ENCODE measurements at places on chromosomes 13 and 19. TPM values are rescaled to one million over a fixed set of nuclear protein-coding genes. Genes with fewer than 3 reads are reported as not detected.

The ZNF784 gene
- 4.3 TPM for total RNA-seq

The CLEC4G gene
- not detected for total RNA-seq

The AKAP8 gene
- 62.1 TPM for total RNA-seq

The ZNF135 gene
- not detected for total RNA-seq

The NAA16 gene
- 28.5 TPM for total RNA-seq

The ZSCAN4 gene
- total RNA-seq: not detected

The BEST2 gene
- 0.11 TPM for total RNA-seq

The IFNL1 gene
- not detected for total RNA-seq

The B3GNT3 gene
- total RNA-seq: not detected

The ZNF814 gene
- total RNA-seq: 11.4 TPM

The MRPS12 gene
- 93.5 TPM for total RNA-seq

The KCTD4 gene
- not detected for total RNA-seq

The KLK3 gene
- total RNA-seq: not detected

The ZNF69 gene
- total RNA-seq: 1.1 TPM

The ZNF177 gene
- total RNA-seq: 0.46 TPM

The PNMA8A gene
- not detected for total RNA-seq

The FFAR1 gene
- total RNA-seq: 0.09 TPM

The KCNRG gene
- total RNA-seq: 0.53 TPM

The IGFL1 gene
- total RNA-seq: not detected

The OVOL3 gene
- not detected for total RNA-seq

The FFAR2 gene
- not detected for total RNA-seq

The C19orf67 gene
- 0.75 TPM for total RNA-seq

The GGACT gene
- total RNA-seq: 7.7 TPM

The S1PR2 gene
- 10.1 TPM for total RNA-seq

The ZNF333 gene
- total RNA-seq: 13.0 TPM

The KLK4 gene
- total RNA-seq: not detected

The CD33 gene
- total RNA-seq: 14.3 TPM

The ZNF112 gene
- not detected for total RNA-seq

The PINLYP gene
- total RNA-seq: 9.1 TPM

The SHANK1 gene
- total RNA-seq: not detected

The SMIM24 gene
- 0.84 TPM for total RNA-seq

The ZNF66 gene
- total RNA-seq: 8.1 TPM

The CYP2A6 gene
- not detected for total RNA-seq

The ATP4B gene
- not detected for total RNA-seq

The ZNF729 gene
- not detected for total RNA-seq

The C3 gene
- 4.4 TPM for total RNA-seq
